ENCODE measurements at places on chromosomes 5 and 9.

DNA sequence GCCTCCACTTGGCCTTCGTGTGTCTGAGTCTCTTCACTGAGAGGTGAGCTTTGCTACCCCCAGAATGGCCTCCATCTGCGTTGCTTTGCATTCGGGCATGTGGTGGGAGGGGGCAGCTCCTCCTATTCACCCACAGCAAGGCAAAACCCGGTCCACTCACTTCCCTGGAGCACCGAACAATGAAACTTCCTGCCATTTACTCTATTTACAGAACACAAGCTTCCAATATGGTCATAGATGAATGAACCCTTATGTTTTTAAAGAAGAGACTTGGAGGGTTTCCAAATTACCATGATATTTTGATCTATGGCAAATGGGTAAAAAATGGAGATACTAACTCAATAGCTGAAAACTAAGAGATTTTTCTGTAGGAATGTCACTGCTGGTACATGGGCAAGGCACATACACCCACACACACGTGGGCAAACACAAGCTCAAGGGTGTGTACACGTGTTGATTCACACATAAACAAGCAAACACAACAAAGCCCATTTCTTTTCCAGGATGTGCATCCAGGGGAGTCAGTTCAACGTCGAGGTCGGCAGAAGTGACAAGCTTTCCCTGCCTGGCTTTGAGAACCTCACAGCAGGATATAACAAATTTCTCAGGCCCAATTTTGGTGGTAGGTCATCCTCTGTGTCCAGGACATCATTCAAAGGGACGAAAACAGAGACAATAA, 5.2 kb downstream of the GABRP start:
- no peak for DNase-seq

GRCh38 chr9:87516222-87516925, 18.7 kb downstream of the DAPK1 start:
- no peak for DNase-seq

- DNase-seq: no peak
These were observed 21.3 kb downstream of the SLC25A25 start for GRCh38 chr9:128089299-128089698.

DNA sequence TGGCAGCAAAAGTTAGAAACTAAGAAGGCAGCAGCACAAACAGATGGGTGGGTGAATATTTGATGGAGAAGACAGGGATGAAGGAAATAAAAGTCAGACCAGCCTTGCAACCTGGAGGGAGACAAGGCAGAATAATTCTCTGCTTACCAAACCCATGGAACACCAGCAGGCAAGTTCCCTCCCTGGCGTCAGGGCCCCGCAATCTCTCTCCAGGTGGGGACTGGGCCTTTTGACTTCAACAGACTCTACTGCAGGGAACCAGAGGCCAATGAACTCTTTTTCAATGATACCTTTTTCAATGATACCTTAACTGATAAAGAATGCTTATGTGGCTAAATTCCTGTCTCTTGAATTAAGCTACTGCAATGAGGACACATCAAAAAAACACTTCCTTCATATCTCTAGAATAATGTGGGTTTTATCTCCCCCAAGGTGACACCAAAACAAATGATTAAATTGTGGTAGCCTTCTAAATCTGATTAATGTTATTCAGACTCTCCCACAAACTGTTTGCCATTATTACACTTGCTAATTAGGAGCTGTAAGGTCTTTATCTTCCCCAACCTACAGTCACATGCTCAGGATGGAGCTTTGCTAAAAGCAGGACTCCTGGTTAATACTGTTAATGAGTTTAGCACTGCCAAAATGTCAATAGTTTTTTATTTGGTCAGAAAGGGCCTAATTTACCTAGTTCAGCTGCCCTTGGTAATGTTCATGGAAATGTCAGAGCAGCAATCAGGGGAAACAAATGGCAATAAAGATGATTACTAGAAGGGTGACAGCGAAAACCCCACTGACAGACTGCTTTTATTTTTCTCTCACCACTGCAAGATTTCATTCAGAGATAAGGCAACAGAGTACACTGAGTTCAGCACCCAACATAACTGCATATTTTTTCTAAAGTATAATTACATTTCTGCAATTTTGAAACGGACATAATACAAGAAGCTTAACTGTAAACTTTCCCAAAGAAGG, 165.5 kb downstream of the TSSK1B start:
- DNase-seq: no peak

DNA sequence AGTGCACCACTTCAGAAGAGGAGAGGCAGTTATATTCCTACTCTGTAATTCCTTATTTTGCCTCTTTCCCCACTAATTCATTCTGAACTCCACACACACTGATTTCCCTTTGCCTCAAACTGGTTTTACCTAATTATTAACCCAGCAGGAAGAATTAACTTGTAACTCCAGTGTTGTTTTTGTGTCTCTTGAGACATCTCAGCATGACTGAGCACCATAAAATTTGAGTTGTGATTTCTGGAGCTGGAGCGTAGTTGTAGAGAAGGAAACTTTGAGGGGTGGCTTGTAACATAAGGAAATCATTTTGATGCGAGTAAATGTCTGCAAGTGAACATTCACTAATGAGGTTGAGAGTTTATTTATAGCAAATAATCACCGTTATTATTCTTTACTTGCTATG, 265.2 kb downstream of the TMEM38B start:
- no peak for DNase-seq
